ENCODE measurements at places on chromosomes 4 and X. TPM values are rescaled to one million over a fixed set of nuclear protein-coding genes. Genes with fewer than 3 reads are reported as not detected.

- H3K36me3 ChIP-seq: no peaks in the 10 kb centered on the region
- no peak for DNase-seq
- H3K27ac ChIP-seq: no peak overlapping the region
- no peaks in the 10 kb centered on the region for H3K4me1 ChIP-seq
- H3K27me3 ChIP-seq: no peaks in the 10 kb centered on the region
These were observed 135.7 kb upstream of the MAMLD1 start for GRCh38 chrX:150227321-150227860.

- H3K4me1 ChIP-seq: no peaks in the 10 kb centered on the region
- no peaks in the 10 kb centered on the region for H3K27me3 ChIP-seq
- no peak overlapping the region for H3K4me3 ChIP-seq
- no peaks in the 10 kb centered on the region for H3K36me3 ChIP-seq
These were observed 6.8 kb upstream of the FGF2 start for GRCh38 chr4:122819708-122820449.

GRCh38 chr4:185700630-185701029 is 111.4 kb downstream of the SORBS2 start:
- H3K4me3 ChIP-seq: no peak overlapping the region
- DNase-seq: no peak
- peaks cover 6% of the 10 kb centered on the region for H3K4me1 ChIP-seq
- no peaks in the 10 kb centered on the region for H3K36me3 ChIP-seq
- no peaks in the 10 kb centered on the region for H3K27me3 ChIP-seq

LRCH2 gene
- total RNA-seq: 5.8 TPM

GRCh38 chr4:184163813-184164212 is 53.9 kb downstream of the ENPP6 start:
- no peaks in the 10 kb centered on the region for H3K4me1 ChIP-seq
- no peak overlapping the region for H3K4me3 ChIP-seq
- DNase-seq: no peak
- H3K27me3 ChIP-seq: peaks cover 5% of the 10 kb centered on the region
- H3K27ac ChIP-seq: no peak overlapping the region

- no peak overlapping the region for H3K27ac ChIP-seq
- H3K36me3 ChIP-seq: no peaks in the 10 kb centered on the region
- H3K4me1 ChIP-seq: no peaks in the 10 kb centered on the region
- H3K27me3 ChIP-seq: no peaks in the 10 kb centered on the region
- H3K4me3 ChIP-seq: no peak overlapping the region
- peak; percentile 0 for DNase-seq
These were observed 229.2 kb upstream of the INTU start for GRCh38 chr4:127403471-127404084.

DNA sequence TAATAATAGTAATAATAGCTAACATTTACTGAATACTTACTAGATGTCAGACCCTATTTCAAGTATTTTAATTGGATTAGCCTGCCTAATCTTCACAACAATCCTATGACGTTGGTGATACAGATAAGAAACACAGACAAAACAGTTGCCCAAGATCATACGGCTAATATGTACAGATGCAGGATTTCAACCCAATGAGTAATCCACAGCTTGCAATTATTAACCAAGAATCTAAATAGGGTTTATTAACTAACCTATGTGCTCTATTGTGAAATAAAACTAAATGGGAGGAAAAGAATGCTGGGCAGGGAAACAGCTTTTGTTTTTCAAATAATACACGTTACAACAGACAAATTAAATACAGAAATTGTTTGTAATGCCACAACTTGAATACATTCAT is 23.4 kb downstream of the FBXO8 start:
- peaks cover 12% of the 10 kb centered on the region for H3K4me1 ChIP-seq
- no peak overlapping the region for H3K4me3 ChIP-seq
- H3K36me3 ChIP-seq: no peaks in the 10 kb centered on the region

RIBC1 gene
- total RNA-seq: 0.34 TPM

DNA sequence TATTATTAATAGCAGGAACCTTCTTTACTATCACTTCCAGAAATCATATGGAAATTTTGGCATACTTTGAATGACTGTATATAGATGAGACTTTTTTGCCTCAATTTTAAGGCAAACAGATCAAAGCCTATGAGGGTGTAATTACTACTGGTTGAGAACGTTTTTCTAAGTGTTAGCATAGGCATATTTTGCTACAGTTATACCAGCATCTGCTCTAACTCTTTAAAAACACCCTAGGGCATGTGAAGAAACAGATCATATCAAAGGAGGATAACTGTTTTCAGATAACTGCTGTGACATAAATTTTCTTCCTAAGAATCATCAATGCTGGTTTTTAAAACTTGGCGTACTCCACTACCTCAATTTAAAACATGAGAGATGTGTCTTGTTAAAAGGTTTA is 1155.3 kb downstream of the FSTL5 start:
- H3K27me3 ChIP-seq: no peaks in the 10 kb centered on the region
- no peaks in the 10 kb centered on the region for H3K36me3 ChIP-seq
- H3K27ac ChIP-seq: no peak overlapping the region
- no peaks in the 10 kb centered on the region for H3K4me1 ChIP-seq
- DNase-seq: no peak
- H3K4me3 ChIP-seq: no peak overlapping the region

DNA sequence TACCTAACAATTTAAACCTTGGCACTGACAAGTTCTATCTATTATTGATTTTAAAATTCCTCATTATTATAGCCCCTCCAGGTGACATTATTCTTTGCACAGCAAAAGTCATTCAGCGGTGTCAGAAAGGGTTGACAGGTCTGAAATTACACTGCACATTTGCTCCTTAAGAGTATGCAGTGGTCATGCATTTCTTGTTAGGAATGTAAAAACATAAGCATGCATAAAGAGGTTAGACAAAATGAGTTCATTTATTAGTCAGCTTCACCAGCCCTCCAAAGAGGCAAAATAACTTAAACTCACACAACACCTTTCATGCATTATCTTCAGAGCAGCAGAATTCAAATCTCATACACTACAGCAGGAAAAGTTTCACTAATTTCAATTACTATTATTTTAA is 158.8 kb downstream of the HNRNPD start:
- no peaks in the 10 kb centered on the region for H3K36me3 ChIP-seq
- H3K27ac ChIP-seq: no peak overlapping the region
- H3K4me3 ChIP-seq: no peak overlapping the region
- DNase-seq: no peak

DNA sequence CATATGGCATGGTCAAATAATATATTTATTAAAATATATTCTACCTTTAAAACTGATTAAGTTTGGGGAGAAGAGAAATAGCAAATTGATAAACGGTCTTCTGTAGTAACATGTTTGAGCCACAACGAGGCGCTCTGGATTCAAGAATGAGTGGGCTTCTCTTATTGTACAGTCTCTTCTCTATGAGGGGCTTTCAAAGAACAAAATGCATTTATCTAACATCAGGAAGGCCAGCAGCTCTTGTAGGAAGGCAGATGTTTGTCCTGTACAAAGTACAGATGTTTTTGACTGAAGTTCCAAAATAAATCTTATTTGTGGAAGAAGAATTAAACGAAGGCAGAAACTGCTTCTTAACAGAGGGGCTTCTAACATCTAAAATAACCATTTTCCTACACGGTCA is 153.6 kb downstream of the RASL11B start:
- peaks cover 28% of the 10 kb centered on the region for H3K4me1 ChIP-seq
- H3K36me3 ChIP-seq: no peaks in the 10 kb centered on the region
- no peaks in the 10 kb centered on the region for H3K27me3 ChIP-seq
- DNase-seq: peak; percentile 31
- H3K4me3 ChIP-seq: no peak overlapping the region
- H3K27ac ChIP-seq: no peak overlapping the region

All from astrocyte (in vitro differentiated cells and primary cell).